ENCODE measurements at places on chromosomes 7 and 10. TPM values are rescaled to one million over a fixed set of nuclear protein-coding genes. Genes with fewer than 3 reads are reported as not detected.

GRCh38 chr10:73734796-73735305 is 9.3 kb upstream of the SEC24C start:
- no peak overlapping the region for H3K4me3 ChIP-seq
- H3K36me3 ChIP-seq = no peaks in the 10 kb centered on the region
- DNase-seq = no peak
- H3K4me1 ChIP-seq = peaks cover 8% of the 10 kb centered on the region
- no peaks in the 10 kb centered on the region for H3K27me3 ChIP-seq
- no peak overlapping the region for H3K27ac ChIP-seq

- no peaks in the 10 kb centered on the region for H3K27me3 ChIP-seq
- no peak overlapping the region for H3K4me3 ChIP-seq
- peak; percentile 57 for DNase-seq
These were observed 36.7 kb downstream of the GNG11 start for GRCh38 chr7:93958216-93958615.

DNA sequence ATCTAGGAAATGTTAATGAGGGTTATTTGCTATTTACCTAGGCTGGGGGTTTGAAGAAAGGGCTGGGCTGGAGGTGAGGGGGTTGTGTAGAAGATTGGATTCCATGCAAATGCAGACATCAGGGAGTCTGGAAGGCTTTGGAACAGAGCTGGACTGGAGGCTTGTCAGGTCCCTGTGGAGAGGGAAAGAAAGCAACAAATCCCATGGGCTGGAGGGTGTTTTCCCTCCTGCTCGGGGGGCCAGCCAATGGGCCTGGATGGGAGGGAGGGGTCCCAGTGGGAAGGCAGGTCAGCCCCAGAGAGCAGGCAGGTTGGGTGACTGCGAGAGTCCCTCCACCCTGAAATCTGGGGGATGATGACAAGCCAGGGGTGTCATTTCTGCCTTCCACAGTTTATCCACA is 431.8 kb downstream of the RPS24 start:
- H3K27ac ChIP-seq = no peak overlapping the region
- no peaks in the 10 kb centered on the region for H3K4me1 ChIP-seq
- no peaks in the 10 kb centered on the region for H3K36me3 ChIP-seq
- no peak overlapping the region for H3K4me3 ChIP-seq
- no peak for DNase-seq
- H3K27me3 ChIP-seq = no peaks in the 10 kb centered on the region

GRCh38 chr7:137846549-137846826 is 286 bp downstream of the DGKI start:
- peaks cover 3% of the 10 kb centered on the region for H3K36me3 ChIP-seq
- no peak overlapping the region for H3K27ac ChIP-seq
- DNase-seq = no peak
- peaks cover 41% of the 10 kb centered on the region for H3K4me1 ChIP-seq
- H3K4me3 ChIP-seq = peak overlapping the region; percentile 74

- no peak overlapping the region for H3K27ac ChIP-seq
- no peaks in the 10 kb centered on the region for H3K36me3 ChIP-seq
- no peak overlapping the region for H3K4me3 ChIP-seq
- DNase-seq = peak; percentile 94
- peaks cover 27% of the 10 kb centered on the region for H3K4me1 ChIP-seq
These were observed 25.4 kb upstream of the ANK3 start for GRCh38 chr10:60414877-60415585.

GRCh38 chr7:16773326-16773725 is 19.8 kb downstream of the TSPAN13 start:
- no peak for DNase-seq
- H3K4me1 ChIP-seq = no peaks in the 10 kb centered on the region
- H3K4me3 ChIP-seq = no peak overlapping the region
- H3K36me3 ChIP-seq = no peaks in the 10 kb centered on the region
- H3K27me3 ChIP-seq = no peaks in the 10 kb centered on the region
- no peak overlapping the region for H3K27ac ChIP-seq

DNA sequence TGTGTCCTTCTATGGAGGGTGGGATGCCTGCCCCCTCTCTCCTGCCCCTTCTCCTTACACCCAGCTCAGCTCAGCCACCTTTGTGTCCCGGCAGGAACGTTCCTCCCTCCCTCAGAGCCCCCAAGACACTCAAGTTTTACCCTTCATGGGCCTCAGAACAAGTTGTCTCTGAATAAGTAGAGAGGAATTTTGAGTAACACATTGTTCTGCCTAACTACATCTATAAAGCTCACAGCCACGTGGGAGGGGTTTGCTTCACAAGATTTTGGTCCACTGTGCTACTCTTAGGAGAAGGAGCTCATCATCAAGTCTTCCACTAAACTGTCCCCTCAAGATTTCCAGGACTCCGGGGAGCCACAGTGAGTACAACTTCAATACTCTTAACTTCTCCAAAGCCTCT is 51.6 kb upstream of the ZNF32 start:
- peak; percentile 62 for DNase-seq
- no peaks in the 10 kb centered on the region for H3K27me3 ChIP-seq
- H3K4me1 ChIP-seq = peaks cover 7% of the 10 kb centered on the region
- no peak overlapping the region for H3K27ac ChIP-seq

DNA sequence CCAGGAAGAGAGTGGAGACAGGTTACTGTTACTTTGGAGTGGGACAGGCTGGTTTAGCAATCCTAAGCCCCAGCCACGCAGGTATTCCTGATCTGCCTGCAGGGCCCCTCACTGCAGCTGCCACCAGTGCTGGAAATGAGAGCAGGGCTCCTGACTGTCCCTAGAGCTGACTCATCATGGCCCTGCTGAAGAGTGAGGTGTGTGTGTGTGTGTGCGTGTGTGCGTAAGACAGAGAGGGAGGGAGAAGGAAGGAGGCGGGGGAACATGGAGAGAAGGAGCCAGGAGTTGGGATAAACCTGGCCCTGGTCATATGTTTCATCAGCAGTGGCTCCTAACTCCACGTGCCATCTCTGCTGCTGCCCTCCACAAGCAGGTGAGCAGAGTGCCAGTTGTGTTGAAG is 3.6 kb downstream of the FOXI2 start:
- H3K27me3 ChIP-seq = peaks cover 13% of the 10 kb centered on the region
- peak; percentile 3 for DNase-seq
- no peak overlapping the region for H3K27ac ChIP-seq
- H3K4me3 ChIP-seq = no peak overlapping the region
- H3K36me3 ChIP-seq = no peaks in the 10 kb centered on the region
- H3K4me1 ChIP-seq = no peaks in the 10 kb centered on the region

GRCh38 chr10:103395754-103396066 is 565 bp downstream of the ATP5MK start:
- peaks cover 33% of the 10 kb centered on the region for H3K4me1 ChIP-seq
- DNase-seq = peak; percentile 67
- H3K27ac ChIP-seq = peak overlapping the region; percentile 80
- H3K36me3 ChIP-seq = peaks cover 24% of the 10 kb centered on the region

GRCh38 chr7:101630591-101630990 is 1.5 kb upstream of the MYL10 start:
- DNase-seq = peak; percentile 69
- H3K36me3 ChIP-seq = no peaks in the 10 kb centered on the region
- no peak overlapping the region for H3K4me3 ChIP-seq
- H3K27me3 ChIP-seq = peaks cover 7% of the 10 kb centered on the region
- no peak overlapping the region for H3K27ac ChIP-seq

GRCh38 chr10:123241391-123242141 is 87.4 kb downstream of the BUB3 start:
- H3K27ac ChIP-seq = no peak overlapping the region
- no peak overlapping the region for H3K4me3 ChIP-seq
- no peaks in the 10 kb centered on the region for H3K4me1 ChIP-seq
- no peak for DNase-seq

DNA sequence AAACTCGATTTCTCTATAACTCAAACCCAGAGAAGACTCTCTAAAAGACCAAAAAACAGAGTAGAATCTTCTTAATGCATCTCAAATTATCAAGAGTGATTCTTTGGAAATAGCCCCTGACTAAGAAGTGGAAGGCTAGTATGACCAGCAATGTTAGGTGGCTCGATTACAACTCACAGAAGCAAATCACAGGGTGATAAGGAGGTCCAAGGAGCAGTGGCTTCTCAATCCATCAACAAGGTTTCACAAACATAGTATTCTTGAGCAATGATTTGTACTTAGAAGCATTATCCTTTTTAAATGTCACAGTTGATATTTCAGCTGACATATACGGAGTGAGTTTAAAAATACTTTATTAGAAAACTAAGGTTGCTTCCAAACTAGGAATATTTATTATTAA is 127.7 kb downstream of the CNOT4 start:
- H3K4me1 ChIP-seq = peaks cover 20% of the 10 kb centered on the region
- DNase-seq = no peak
- H3K4me3 ChIP-seq = no peak overlapping the region
- H3K27me3 ChIP-seq = no peaks in the 10 kb centered on the region
- no peak overlapping the region for H3K27ac ChIP-seq

GRCh38 chr7:22702516-22702915 is 24.5 kb upstream of the IL6 start:
- DNase-seq = peak; percentile 40
- H3K4me1 ChIP-seq = peaks cover 13% of the 10 kb centered on the region
- no peaks in the 10 kb centered on the region for H3K36me3 ChIP-seq
- no peak overlapping the region for H3K4me3 ChIP-seq
- H3K27ac ChIP-seq = no peak overlapping the region

- H3K4me3 ChIP-seq = no peak overlapping the region
- H3K36me3 ChIP-seq = no peaks in the 10 kb centered on the region
- DNase-seq = peak; percentile 16
- H3K27ac ChIP-seq = no peak overlapping the region
- H3K27me3 ChIP-seq = no peaks in the 10 kb centered on the region
These were observed 166.0 kb downstream of the TSPAN12 start for GRCh38 chr7:120691915-120692314.

GRCh38 chr10:102660888-102661657 is 16.8 kb downstream of the TRIM8 start:
- no peak overlapping the region for H3K4me3 ChIP-seq
- no peak overlapping the region for H3K27ac ChIP-seq
- DNase-seq = peak; percentile 68

DNA sequence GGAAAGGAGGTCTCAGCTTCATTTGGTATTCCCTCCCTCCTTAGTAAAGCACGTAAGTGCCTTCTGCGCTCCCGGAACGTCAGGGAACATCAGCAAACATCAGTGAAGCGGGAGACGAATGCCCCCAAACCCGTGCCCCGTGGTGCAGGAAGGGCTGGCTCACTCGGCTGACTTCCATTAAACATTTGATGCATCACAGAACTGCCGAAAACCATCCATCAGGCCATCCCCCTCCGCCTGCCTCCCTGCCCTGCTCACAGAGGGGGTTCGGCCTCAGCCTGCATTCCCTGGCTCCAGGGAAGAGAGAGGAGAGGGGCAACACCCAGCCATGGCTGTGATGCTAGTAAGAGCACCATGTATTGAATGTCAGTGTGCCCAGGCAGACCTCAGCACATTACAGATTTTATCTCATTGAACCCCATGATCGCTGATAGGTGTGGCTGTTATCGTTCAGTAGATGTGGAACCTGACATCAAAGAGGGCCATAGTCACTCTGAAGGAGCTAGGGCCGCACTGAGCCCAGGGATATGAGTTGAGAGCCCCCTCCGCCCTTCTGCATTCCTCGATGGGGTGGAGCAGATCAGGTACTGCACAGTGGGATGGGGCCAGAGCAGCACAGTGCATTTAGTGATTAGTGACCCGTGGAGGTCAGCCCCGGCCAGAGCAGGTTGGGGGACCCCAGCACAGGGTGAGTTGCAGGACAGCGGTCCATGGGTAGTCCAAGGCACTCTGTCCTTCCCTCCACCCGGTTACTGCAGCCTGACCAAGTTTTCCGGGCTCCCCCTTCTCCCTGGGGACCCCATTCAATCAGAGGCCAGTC is 146.4 kb downstream of the RPS24 start:
- H3K27me3 ChIP-seq = no peaks in the 10 kb centered on the region
- no peaks in the 10 kb centered on the region for H3K4me1 ChIP-seq
- no peak overlapping the region for H3K4me3 ChIP-seq
- no peak for DNase-seq
- H3K36me3 ChIP-seq = no peaks in the 10 kb centered on the region
- no peak overlapping the region for H3K27ac ChIP-seq

DNA sequence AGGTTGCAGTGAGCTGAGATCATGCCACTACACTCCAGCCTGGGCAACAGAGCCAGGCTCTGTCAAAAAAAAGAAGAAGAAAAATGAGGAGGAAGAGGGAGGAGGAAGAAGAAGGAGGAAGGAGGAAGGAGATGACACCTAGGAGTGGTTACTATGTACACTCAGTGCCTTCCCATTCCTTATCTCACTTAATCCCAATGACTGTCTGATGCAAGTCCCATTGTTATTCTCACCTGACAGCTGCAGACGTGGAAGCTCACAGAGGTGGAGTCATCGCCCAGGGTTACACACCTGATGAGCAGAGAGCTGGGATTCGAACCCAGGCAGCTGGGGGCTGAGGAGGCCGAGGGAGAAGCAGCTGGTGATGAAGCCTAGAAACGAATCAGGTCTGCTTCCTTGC is 258.8 kb downstream of the SNX10 start:
- no peak overlapping the region for H3K27ac ChIP-seq
- H3K36me3 ChIP-seq = no peaks in the 10 kb centered on the region
- H3K4me1 ChIP-seq = no peaks in the 10 kb centered on the region
- no peak overlapping the region for H3K4me3 ChIP-seq

Gene ACTR3C
- not detected for total RNA-seq

Gene ADAM8
- total RNA-seq = 0.25 TPM

Gene SLC13A1
- total RNA-seq = not detected

Gene FAM107B
- 5.3 TPM for total RNA-seq

Gene CEP55
- 32.4 TPM for total RNA-seq

Gene GDF2
- total RNA-seq = not detected

Gene SHH
- not detected for total RNA-seq

Gene TAS2R5
- not detected for total RNA-seq

Gene RAPGEF5
- total RNA-seq = 1.0 TPM

Gene NKX1-2
- not detected for total RNA-seq

Gene HECW1
- 4.8 TPM for total RNA-seq

Gene C7orf57
- total RNA-seq = not detected

Gene FOXI2
- total RNA-seq = not detected

Gene TAS2R4
- total RNA-seq = 0.32 TPM

Gene NAT16
- not detected for total RNA-seq

Gene RASA4B
- total RNA-seq = 1.1 TPM

Gene KCNH2
- total RNA-seq = not detected
